MCF 10A (cell line): ENCODE measurements at places on chromosomes 3 and 15. TPM values are rescaled to one million over a fixed set of nuclear protein-coding genes. Genes with fewer than 3 reads are reported as not detected.

GRCh38 chr3:127067116-127067910, 84.4 kb downstream of the PLXNA1 start:
- no peaks in the 10 kb centered on the region for H3K36me3 ChIP-seq
- no peaks in the 10 kb centered on the region for H3K27me3 ChIP-seq
- H3K27ac ChIP-seq = no peak overlapping the region
- DNase-seq = no peak

GRCh38 chr3:23489300-23490158, 286.4 kb downstream of the UBE2E2 start:
- peaks cover 6% of the 10 kb centered on the region for H3K4me1 ChIP-seq
- no peak overlapping the region for H3K4me3 ChIP-seq
- H3K36me3 ChIP-seq = no peaks in the 10 kb centered on the region
- DNase-seq = no peak

DNA sequence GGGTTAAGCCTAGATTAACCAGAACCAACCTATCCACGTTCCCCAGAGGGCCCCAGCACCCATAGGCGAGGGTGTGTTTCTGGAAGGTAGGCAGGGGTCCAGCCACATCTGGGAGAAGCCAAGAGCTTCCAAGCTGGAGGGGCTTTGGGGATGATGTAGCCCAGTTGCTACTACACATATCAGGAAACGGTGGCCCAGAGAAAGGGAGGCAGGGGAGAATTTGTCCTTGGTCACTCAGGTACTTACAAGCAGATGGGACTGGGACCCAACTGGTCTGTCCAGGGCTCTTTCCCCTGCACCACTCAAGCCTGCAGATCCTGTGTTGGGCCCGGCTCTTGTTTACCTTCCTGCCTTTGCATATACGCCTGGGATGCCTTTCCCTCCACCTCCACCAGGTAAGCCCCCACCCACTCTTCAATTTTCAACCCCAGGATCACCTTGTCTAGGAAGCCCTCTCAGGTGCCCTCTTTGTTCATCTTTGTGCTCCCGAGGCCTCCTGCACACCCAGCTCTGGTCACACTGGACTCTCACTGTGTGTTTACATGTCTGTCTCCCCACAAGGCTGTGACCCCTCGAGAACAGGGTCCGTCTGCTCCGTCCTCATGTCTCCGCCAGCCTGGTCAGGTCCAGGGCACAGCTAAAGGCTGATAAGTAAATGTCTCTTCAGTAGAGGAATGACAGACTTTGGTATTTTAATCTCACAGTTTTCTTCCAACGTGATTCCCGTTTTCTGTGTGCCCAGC, 204.4 kb upstream of the LINGO1 start:
- no peaks in the 10 kb centered on the region for H3K36me3 ChIP-seq
- H3K27ac ChIP-seq = no peak overlapping the region
- no peak for DNase-seq
- H3K4me3 ChIP-seq = no peak overlapping the region

GRCh38 chr3:149628957-149629670, 28.7 kb downstream of the WWTR1 start:
- no peaks in the 10 kb centered on the region for H3K27me3 ChIP-seq
- H3K4me1 ChIP-seq = peaks cover 27% of the 10 kb centered on the region
- H3K4me3 ChIP-seq = no peak overlapping the region

DNA sequence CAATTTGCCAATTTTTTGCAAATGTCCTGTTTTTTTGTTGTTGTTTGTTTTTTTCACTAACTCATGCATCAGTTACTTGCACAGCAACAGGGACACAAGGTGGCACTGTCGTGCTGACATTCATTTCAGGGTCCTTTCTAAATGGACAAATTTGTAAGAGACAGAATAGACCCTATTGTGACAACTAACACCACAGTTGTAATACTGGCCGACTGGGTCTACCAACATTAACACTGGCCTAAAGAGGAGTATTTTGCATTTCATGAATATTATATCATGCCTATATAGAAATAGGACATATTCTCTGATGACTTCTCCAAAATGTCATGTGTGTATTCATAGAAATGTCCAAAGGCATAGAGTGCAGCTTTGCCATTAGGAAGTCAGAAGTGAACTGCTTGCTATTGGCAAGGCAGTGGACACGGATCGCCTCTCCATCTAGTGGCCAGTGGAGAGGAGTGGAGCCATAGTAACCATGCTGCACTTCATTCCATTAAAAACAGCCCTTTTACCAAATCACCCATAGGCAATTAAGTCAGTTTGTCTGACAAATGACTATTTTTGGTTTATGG, 54.8 kb downstream of the ZBTB20 start:
- no peak overlapping the region for H3K4me3 ChIP-seq
- peaks cover 1% of the 10 kb centered on the region for H3K4me1 ChIP-seq
- H3K27me3 ChIP-seq = no peaks in the 10 kb centered on the region
- peak; percentile 50 for DNase-seq
- H3K36me3 ChIP-seq = no peaks in the 10 kb centered on the region
- no peak overlapping the region for H3K27ac ChIP-seq

GRCh38 chr3:67090474-67090873, 92.4 kb downstream of the KBTBD8 start:
- H3K4me1 ChIP-seq = no peaks in the 10 kb centered on the region
- H3K36me3 ChIP-seq = no peaks in the 10 kb centered on the region
- H3K27ac ChIP-seq = no peak overlapping the region
- H3K27me3 ChIP-seq = peaks cover 3% of the 10 kb centered on the region
- no peak overlapping the region for H3K4me3 ChIP-seq

DNA sequence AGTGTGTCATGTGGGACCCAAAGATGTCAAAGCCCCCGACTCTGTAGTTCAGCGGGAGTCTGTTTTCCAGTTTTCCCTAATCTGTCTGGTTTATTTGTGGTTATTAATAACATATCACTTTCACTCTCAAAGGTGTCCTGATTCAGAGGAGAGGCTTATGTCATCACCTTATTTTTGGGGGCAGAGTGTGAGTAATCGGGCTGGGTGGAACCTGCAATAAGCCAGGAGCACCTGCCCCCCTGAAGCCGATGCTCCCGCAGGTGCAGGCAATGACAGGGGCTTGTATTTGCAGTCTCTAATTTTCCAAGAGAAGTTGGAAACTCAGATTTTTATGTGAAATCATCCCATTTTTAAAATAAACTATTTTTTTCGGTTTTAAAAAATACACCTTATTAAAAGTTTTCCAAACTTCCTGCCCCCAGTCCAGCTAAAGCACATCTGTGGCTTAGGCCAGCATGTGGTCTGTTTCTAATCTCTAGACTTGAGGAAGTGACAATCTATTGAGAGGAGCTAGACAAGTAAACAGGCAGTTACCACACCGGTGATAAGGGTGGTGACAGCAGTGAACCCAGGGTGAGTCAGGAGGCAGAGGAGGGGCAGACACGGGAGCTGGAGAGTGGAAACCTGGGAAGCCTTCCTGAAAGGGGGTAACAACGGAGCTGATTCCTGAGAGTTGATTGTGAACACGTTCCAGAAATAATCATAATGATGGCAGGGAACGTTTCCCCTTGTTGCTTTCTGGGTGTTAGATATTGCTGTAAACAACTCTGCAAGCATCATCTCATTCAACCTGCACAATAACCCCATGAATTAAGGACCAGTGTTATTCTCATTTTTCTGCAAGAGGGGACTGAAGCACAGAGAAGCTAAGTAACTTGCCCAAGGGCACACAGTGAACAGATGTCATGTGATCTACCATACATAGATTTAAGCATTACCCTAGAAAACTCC, 37.2 kb downstream of the BHLHE40 start:
- no peak overlapping the region for H3K4me3 ChIP-seq
- DNase-seq = peak; percentile 59
- H3K4me1 ChIP-seq = peaks cover 55% of the 10 kb centered on the region
- no peaks in the 10 kb centered on the region for H3K36me3 ChIP-seq
- H3K27me3 ChIP-seq = no peaks in the 10 kb centered on the region

DNA sequence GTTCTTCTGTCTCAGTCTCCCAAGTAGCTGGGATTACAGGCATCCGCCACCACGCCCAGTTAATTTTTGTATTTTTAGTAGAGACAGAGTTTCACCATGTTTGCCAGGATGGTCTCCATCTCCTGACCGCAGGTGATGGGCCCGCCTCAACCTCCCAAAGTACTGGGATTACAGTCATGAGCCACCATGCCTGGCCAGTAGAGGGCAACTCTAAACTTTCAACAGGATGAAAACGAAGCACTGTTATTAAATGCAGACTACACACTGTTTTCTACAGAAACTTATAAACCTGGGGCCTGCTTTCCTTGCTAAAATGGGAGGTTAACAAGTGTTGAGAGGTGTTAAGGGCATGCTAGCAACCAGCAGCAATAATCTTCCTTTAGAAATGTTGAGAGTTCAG, 7.6 kb downstream of the ARPC4 start:
- H3K27me3 ChIP-seq = no peaks in the 10 kb centered on the region
- H3K4me3 ChIP-seq = no peak overlapping the region
- H3K4me1 ChIP-seq = peaks cover under 1% of the 10 kb centered on the region
- no peak for DNase-seq
- no peak overlapping the region for H3K27ac ChIP-seq

GRCh38 chr15:81814882-81815455, 230.8 kb downstream of the MEX3B start:
- H3K36me3 ChIP-seq = no peaks in the 10 kb centered on the region
- H3K27me3 ChIP-seq = no peaks in the 10 kb centered on the region
- H3K4me3 ChIP-seq = no peak overlapping the region
- H3K4me1 ChIP-seq = no peaks in the 10 kb centered on the region
- no peak overlapping the region for H3K27ac ChIP-seq

GRCh38 chr3:114565216-114565615, 271.4 kb downstream of the TIGIT start:
- no peaks in the 10 kb centered on the region for H3K27me3 ChIP-seq
- H3K27ac ChIP-seq = no peak overlapping the region
- H3K4me3 ChIP-seq = no peak overlapping the region
- DNase-seq = no peak
- H3K4me1 ChIP-seq = no peaks in the 10 kb centered on the region

- DNase-seq = no peak
- no peaks in the 10 kb centered on the region for H3K27me3 ChIP-seq
- H3K4me3 ChIP-seq = no peak overlapping the region
- no peaks in the 10 kb centered on the region for H3K36me3 ChIP-seq
These were observed 291.5 kb downstream of the KBTBD8 start for GRCh38 chr3:67289626-67290025.

DNA sequence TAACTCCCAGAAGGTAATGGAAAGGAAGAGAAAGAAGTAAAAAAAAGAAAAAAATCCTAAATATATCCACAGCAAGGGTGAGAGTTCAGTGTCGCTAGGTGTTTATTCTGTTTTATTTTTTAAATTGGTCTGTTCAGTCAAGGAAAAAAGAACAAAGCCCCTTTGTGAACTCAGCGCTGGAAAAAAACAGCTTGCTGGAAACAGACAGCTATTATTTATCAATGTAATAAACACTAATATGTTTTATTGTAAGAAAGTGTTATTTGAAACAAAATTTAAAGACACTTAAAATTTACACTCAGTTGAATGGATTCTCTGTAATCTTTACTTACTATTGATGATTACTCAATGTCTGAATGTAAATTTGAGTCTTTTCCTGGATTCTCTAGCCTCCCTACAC, 32.3 kb upstream of the LEKR1 start:
- no peaks in the 10 kb centered on the region for H3K27me3 ChIP-seq
- peaks cover 30% of the 10 kb centered on the region for H3K4me1 ChIP-seq
- no peak for DNase-seq
- H3K4me3 ChIP-seq = no peak overlapping the region
- peak overlapping the region; percentile 73 for H3K27ac ChIP-seq

DNA sequence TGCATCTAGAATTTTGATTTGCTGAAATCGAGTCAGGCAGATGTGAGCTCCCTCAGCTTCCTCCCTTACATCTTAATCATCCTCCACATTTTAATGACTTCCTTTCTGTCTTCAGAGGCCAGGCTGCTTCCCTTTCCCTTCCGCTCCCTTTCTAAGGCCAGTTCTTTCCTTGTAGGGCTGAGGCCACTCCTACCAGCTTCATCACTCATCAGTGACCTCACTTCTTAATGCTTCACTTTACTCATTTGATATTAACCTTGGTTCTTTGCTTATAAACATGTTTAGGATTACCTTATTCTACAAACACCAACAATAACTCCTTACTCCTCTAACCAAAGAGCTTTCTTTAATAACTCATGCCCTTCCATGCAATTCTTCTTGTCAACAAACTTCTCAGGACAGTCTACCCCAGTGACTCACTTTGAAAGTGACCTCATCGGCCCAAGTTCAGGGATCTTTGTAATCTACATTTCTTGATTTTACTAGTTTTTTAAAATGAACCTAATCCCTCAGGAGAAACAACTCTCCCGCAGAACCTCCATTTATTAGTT, 23.9 kb downstream of the ILDR1 start:
- no peaks in the 10 kb centered on the region for H3K36me3 ChIP-seq
- peak overlapping the region; percentile 3 for H3K27ac ChIP-seq
- peaks cover 24% of the 10 kb centered on the region for H3K4me1 ChIP-seq
- DNase-seq = no peak
- no peaks in the 10 kb centered on the region for H3K27me3 ChIP-seq
- H3K4me3 ChIP-seq = no peak overlapping the region

DNA sequence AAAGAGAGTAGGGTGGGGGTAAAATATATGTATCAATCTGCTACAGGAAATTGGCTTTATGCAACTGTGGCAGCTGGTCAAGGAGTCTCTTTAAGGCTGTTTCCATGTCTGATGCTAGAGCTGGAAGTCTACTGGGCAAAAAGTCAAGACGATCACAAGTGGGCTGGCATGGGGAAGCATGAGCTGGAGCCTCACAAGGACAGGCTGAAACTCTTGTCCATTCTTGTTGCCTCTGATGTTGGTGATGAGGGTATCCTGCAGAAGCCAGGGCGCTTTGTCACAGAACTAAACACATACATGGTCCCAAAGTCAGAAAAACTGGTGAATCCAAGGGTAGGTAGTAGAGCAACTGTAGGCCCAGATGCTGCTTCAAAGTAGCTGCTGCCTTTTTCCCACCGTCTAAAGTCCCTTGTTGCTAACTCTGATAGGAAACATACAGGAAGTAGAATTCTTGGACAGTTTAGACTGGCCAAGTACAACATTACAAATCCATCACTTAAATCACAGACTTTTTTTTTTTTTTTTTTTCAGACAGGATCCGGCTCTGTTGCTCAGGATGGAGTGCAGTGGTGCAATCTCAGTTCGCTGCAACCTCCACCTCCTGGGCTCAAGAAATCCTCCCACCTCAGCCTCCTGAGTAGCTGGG, 54.2 kb downstream of the RPL39L start:
- no peak for DNase-seq
- H3K36me3 ChIP-seq = no peaks in the 10 kb centered on the region
- no peaks in the 10 kb centered on the region for H3K4me1 ChIP-seq
- H3K4me3 ChIP-seq = no peak overlapping the region
- H3K27ac ChIP-seq = no peak overlapping the region
- H3K27me3 ChIP-seq = no peaks in the 10 kb centered on the region

- H3K36me3 ChIP-seq = no peaks in the 10 kb centered on the region
- no peak overlapping the region for H3K27ac ChIP-seq
- no peak for DNase-seq
- H3K4me3 ChIP-seq = no peak overlapping the region
- H3K4me1 ChIP-seq = no peaks in the 10 kb centered on the region
These were observed 26.9 kb upstream of the LCTL start for GRCh38 chr15:66592505-66593218.

GRCh38 chr3:133474817-133475216, 75.0 kb downstream of the BFSP2 start:
- H3K4me1 ChIP-seq = peaks cover 6% of the 10 kb centered on the region
- H3K27ac ChIP-seq = no peak overlapping the region
- no peaks in the 10 kb centered on the region for H3K27me3 ChIP-seq
- no peaks in the 10 kb centered on the region for H3K36me3 ChIP-seq
- no peak for DNase-seq
- H3K4me3 ChIP-seq = no peak overlapping the region

The TAGLN3 gene
- total RNA-seq = not detected in 2 replicates

The TGM4 gene
- total RNA-seq = 1.1 and 2.5 TPM in 2 replicates

The ADGRG7 gene
- total RNA-seq = not detected in 2 replicates

The AGBL1 gene
- total RNA-seq = not detected in 2 replicates

The TNNC1 gene
- total RNA-seq = 0.61 TPM in 2 replicates
